ENCODE measurements at places on chromosomes 7 and 10.

- DNase-seq = no peak
Measured at GRCh38 chr7:73364006-73364728, 36.2 kb downstream of the FKBP6 start.

- no peak for DNase-seq
Measured at GRCh38 chr7:158576050-158576762, 11.4 kb downstream of the PTPRN2 start.

GRCh38 chr10:78348411-78349164 lies 314.9 kb downstream of the RPS24 start:
- DNase-seq = no peak

- DNase-seq = peak; percentile 97
Measured at GRCh38 chr10:96586419-96587263, at the start of gene TM9SF3. TM9SF3 (minus strand) TSS chr10:96587012; CDS start chr10:96586835, 177 bp downstream.

DNA sequence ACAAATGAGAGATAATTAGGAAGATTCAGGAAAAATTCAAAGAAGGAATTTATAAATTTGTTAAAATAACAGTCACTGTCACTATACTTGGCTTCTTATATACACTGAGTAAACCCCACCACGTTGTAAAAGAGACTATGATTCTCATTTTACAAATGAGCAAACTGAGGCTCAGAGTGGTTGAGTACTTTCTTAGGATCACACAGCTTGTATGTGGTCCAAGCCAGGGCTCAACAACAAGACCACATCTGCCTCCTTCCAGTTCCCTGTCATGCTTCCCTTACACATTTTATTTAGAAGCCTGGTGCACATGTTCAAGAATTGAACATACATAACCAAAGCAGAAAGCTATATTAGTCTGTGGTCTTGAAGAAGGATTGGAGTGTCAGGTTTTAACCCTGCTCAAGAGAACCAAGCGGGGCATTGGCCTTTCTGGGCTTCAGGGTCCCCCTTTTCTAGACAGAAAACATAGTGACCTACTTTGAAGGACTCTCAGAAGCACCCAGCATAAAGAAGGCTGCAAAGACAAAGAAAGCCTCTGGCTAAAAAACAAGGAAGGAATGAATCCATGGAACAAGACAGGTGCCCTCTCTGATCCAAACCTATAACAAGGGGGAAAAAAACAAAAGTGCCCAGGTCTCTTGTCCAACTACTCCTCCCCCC lies 846 bp downstream of the MRLN start:
- no peak for DNase-seq

GRCh38 chr7:4682621-4683042 lies 537 bp downstream of the FOXK1 start:
- DNase-seq = no peak

DNA sequence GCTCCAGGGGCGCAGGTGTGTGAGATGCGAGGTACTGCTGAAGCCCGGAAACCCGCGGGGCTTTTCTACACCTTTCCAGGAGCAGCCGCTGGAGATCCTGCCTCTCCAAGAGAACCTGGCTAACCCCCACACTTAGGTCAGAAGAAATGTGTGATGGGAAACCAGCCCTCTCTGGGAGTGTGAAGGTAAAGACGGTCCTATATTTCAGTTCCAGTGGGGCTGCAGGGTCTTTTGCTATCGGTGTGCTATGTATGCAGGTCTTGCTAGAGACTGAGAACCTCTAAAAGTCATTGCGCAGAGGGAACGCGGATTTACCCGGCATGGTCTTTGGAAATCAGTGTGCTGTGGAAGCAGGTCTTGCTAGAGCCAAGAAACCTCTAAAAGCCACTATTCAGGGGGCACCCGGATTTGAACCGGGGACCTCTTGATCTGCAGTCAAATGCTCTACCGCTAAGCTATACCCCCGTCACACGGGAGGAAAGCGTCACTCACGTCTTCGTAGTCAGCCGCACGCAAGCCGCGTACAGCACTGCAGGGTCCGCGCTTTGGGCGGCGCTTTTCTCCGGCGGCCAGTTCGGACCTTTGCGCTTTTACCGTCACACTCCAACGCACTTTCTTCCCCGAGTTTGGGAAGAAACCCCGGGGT lies 46.0 kb downstream of the ZNF777 start:
- DNase-seq = no peak

GRCh38 chr7:111511845-111512244 lies 50.4 kb downstream of the IMMP2L start:
- no peak for DNase-seq

GRCh38 chr7:2247141-2247995 lies 5.3 kb downstream of the NUDT1 start:
- DNase-seq = peak; percentile 79

- DNase-seq = peak; percentile 68
Measured at GRCh38 chr10:95391581-95392216, 100.9 kb upstream of the PDLIM1 start.

DNA sequence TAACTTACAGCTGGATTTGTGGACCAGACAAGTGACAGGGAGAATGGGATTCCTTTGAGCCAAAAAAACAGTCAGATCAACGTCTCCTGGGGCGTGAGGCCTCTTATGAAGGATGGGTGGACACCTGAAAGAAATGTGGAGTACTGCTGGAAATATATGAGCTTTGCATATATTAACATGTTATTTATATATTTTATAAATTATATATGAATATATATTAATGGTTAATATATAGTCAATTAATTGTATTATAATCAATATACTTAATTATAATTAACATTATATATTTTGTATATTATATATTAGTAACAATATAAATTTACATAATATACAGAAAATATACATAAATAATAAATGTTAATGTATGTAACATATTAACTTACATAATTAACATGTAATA lies 57.5 kb downstream of the CACNB2 start:
- no peak for DNase-seq

- DNase-seq = no peak
Measured at GRCh38 chr7:7329326-7329725, 147.0 kb downstream of the C1GALT1 start.

DNA sequence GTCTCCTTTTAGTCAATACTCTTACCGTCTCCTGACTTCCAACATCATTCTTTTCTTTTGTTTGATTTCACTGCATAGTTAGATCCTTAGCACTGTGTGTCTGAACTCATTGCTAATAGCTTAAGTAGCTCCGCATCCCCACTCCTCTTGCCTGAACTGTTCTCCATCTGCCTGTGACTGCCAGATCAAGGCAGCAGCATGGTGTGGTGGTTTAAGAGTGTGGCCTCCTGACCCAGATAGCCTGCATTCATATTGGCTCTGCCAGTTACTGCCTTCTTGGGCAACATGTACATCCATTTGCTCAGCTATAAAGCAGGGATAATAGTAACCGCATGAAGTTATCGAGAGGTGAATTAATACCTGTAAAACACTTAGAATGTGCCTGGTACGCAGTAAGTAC lies 50.8 kb downstream of the SUFU start:
- no peak for DNase-seq

DNA sequence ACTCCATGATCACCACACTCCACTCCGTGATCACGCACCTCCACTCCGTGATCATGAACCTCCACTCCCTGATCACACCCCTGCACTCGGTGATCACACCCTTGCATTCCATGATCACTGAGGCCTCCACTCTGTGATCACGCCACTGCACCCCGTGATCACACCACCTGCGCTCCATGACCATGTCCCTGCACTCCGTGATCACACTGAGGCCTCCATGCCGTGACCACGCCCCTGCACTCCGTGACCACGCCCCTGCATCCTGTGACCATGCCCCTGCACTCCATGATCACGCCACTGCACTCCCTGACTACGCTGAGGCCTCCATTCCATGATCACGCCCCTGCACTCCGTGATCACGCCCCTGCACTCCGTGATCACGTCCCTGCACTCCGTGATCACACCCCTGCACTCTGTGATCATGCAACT lies 27.1 kb downstream of the STK32C start:
- no peak for DNase-seq

- no peak for DNase-seq
Measured at GRCh38 chr7:29468196-29468595, 95.4 kb upstream of the PRR15 start.

DNA sequence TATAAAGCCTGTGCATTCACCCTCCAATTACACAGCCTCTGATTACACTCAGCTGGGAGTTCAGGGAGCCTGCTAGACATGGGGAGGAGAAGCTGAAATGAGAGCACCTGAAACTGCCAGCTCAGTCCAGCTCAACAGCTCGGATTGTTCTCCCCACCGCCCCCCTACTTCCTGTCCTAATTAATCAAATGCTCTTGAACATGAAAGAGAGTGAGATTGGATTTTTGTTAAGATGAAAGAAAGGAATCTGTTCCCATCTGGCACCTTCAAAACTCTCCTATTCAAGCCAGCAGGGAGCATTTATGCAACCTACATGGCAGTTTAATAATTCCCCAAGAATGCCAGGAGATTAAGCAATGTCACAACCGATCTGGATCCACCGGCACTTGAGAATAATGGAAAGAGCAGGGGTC lies 98.0 kb downstream of the NPSR1 start:
- DNase-seq = no peak

GRCh38 chr7:120168066-120168465 lies 104.9 kb upstream of the KCND2 start:
- peak; percentile 71 for DNase-seq

- peak; percentile 18 for DNase-seq
Measured at GRCh38 chr7:20359341-20359963, 28.8 kb downstream of the ITGB8 start.

GRCh38 chr10:129973674-129974059 lies 9.6 kb upstream of the EBF3 start:
- no peak for DNase-seq

- DNase-seq = peak; percentile 26
Measured at GRCh38 chr7:69448071-69448470, 150.2 kb upstream of the AUTS2 start.

GRCh38 chr7:95578299-95578855 lies 17.9 kb downstream of the PDK4 start:
- DNase-seq = no peak

- peak; percentile 16 for DNase-seq
Measured at GRCh38 chr7:111841596-111842205, 279.4 kb upstream of the IMMP2L start.

DNA sequence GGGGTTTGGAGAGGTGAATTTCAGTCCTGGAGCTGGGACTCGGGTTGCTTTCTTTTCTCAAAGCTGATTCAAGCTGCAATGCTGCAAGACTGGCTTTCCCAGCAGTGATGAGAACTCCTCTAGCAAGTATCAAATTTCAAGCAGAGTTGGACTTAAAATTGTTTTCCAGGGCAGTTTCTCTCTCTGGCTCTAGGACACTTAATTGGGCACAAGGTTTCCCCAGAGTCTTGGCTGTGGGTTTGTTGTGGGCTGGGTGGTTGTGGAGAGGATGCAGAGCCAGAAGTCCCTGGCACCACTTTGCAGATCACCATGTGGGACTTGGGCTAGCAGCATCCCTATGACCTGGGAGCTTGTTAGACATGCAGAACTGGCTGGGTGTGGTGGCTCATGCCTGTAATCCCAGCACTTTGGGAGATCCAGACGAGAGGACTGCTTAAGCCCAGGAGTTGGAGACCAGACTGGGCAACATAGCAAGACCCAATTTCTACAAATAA lies 16.8 kb downstream of the AKR1B15 start:
- DNase-seq = peak; percentile 17

DNA sequence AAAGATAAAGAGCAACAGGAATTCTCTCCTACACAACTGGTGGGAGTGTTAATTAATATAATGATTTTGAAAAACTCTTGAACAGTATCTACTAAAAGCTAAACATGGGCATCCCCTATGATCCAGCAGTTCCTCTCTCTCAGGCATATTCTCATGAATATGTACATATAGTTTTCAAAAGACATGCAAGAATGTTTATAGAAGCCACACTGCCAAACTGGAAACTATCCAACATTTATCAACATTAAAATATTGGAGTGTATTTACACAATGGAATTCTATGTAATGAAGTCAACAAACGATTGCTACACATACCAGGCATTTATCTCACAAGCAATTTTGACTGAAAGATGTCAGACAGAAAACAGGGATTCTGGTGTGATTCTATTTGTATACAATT lies 404.5 kb upstream of the ANKRD30A start:
- DNase-seq = no peak

- DNase-seq = no peak
Measured at GRCh38 chr10:3132036-3133025, 40.3 kb downstream of the PITRM1 start.

GRCh38 chr10:61318429-61318828 lies 134.8 kb downstream of the TMEM26 start:
- DNase-seq = no peak

- DNase-seq = peak; percentile 43
Measured at GRCh38 chr10:24513155-24513554, 210.5 kb downstream of the ARHGAP21 start.

- peak; percentile 75 for DNase-seq
Measured at GRCh38 chr10:43998021-43998809, 349.5 kb upstream of the ZNF32 start.

- no peak for DNase-seq
Measured at GRCh38 chr10:58014436-58014835, 253.3 kb downstream of the IPMK start.

DNA sequence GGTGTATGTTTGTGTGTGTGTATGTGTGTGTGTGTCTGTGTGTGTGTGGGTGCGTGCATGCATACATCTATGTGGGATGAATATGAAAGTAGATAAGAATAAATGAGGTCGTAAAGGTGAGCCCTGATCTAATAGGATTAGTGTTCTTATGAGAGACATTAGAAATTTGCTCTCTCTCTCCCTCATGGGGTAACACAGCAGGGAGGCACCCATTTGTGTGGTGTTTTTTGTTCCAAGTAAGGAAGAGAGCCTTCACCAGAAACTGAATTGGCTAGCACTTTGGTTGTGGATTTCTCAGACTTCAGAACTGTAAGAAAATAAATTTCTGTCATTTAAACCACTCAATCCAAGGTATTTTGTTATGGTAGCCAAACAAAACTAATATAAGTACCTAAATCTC lies 353.7 kb upstream of the CHRM2 start:
- no peak for DNase-seq

DNA sequence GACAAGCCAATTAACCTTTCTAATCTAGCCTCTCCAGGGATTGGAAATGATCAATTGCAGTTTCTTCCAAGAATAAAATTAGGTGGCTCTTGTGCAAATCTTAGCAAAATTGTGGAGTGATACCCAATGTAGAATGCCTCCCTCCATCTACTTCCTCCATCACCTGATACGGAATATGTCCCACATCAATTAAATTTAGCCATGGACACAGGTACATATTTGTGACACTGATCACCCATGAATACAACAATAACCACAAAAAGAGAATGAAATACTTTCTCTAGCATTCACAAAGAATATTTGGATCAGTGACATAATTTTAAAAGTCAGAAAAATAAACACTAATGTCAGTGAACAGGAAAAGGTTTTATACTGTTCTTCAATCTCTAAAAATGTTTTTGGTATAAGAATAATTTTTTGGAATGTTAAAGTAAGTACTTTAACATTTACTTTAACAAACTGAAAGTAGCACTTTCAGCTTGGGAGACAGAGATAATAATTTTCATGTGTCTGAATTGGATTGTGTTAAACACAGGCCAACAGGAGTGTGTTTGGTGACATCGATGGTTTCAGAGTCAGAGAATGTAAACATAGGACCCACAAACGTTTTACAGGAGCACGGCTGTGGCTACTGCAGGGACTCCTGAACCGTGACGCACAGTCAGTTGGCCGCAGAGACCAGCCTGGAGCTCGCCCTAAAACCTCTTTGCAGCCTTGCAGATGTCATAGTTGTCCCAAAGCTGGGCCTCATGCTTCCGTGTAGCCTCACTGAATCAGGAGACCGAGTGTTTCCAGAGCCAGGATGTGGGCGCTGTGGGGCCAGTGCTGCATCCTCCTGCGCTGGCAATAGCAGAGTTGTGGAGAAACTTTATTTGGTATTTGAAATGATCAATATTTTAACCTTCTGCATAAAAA lies 7.2 kb downstream of the RBM20 start:
- peak; percentile 75 for DNase-seq

- DNase-seq = no peak
Measured at GRCh38 chr7:92769394-92769699, 67.0 kb downstream of the CDK6 start.

All from GM03348 (cell line).